ENCODE measurements at places on chromosomes 16 and 17.

DNA sequence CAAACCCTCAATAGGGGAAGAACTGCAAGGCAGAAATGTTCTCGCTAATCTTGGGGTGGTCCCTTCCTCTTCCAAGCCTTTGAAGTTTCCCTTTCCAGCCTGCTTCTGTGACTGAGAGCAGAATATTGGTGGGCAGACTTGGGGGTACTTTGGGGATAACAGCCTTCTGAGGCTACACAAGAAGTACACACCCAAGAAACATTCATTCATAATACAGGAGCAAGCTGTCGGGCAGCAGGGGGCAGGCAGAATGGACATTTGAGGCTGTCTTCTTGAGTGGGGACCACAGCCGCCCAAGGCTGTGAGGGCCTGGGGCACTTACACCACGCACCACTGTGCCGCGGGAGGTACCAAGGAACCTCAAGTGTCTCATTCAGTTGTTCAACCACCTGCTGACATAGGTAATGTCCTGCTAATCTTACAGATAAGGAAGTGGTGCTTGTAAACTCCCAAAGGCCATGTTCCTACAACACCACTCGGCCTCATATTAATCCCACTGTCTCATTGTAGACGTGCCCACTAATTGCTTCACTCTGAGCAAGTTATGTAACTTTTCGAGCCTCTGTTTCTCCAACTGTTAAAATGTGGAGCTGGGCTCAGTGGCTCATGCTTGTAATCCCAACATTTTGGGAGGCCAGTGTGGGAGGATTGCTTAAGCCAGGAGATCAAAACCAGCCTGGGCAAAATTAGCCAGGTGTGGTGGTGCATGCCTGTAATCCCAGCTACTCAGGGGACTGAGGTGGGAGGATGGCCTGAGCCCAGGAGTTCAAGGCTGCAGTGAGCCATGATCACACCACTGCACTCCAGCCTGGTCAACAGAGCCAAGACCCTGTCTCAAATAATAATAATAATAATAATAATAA is 2.5 kb upstream of the MRPS23 start:
- DNase-seq: no peak

DNA sequence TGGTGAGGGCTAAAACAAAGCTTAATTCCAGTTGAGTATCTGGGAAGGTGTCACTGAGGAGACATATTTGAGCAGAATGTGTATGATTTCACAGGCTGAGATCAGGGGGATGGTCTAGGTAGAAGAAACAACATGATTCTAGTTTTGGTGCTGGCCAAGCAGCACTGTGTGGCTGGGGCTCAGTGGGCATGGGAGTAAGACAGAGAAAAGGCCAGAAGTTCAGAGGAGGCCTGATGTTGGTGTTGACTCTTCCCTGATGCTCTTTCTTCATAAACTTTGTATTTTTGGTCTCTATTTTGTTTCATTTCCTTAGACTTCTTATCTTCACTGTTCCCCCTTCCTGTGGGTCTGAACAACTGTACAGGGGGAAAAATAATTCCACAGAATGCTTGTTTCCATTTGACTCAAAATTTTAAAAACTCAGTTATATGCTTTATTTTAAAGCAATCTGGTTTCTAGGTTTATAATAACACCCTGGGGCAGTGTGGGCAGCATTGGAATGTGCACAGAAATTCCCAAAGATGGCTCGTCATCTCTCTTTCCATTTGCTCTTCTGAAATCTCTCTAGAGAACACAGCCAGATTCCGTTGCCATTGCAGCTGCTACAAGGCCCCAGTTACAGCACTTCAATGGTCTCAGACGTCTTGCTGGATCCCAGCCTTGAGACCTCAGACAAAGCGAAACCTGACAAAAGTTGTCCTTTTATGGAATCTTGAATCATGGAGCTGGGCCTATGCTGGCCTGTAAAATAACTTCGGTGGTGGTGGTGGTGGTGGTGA is 68.3 kb downstream of the SNX11 start:
- DNase-seq: no peak

- no peak for DNase-seq
These were observed 255.1 kb downstream of the SNX29 start for GRCh38 chr16:12231666-12232065.

GRCh38 chr17:42536372-42537155 is 523 bp downstream of the NAGLU start:
- DNase-seq: peak; percentile 61

GRCh38 chr16:3149630-3150345 is 15.0 kb downstream of the ZNF213 start:
- DNase-seq: no peak

GRCh38 chr16:19432429-19432828 is 14.7 kb downstream of the TMC5 start:
- no peak for DNase-seq

- DNase-seq: no peak
These were observed at the start of gene TBX2 for GRCh38 chr17:61399131-61400065. Gene TBX2 (plus strand): TSS chr17:61399843. CDS start chr17:61400177, 334 bp downstream.

- DNase-seq: no peak
These were observed 27.1 kb upstream of the GCSH start for GRCh38 chr16:81123092-81123852.

DNA sequence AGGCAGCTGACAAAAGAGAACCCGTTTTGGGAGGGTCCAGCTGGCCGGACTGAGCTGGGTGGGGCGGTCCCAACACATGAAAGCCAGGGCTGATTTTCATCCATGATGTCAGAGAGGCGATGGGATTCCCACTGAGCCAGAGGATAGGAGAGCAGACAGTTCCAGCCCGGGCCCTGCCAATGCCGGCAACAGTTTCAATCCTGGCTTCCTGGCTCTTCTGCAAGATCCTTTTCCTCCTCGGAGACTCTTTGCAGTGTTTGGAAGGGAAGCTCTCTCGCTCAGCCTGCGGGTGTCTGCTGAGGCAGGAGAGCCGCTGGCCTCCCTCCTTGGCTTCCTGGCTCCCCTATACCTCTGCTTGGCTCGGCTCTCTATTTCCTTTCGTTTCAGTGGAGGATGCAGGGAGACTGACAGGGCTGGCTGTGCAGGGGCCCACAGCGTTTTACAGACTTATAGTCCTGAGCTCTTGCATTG is 145.5 kb upstream of the SOX9 start:
- no peak for DNase-seq

DNA sequence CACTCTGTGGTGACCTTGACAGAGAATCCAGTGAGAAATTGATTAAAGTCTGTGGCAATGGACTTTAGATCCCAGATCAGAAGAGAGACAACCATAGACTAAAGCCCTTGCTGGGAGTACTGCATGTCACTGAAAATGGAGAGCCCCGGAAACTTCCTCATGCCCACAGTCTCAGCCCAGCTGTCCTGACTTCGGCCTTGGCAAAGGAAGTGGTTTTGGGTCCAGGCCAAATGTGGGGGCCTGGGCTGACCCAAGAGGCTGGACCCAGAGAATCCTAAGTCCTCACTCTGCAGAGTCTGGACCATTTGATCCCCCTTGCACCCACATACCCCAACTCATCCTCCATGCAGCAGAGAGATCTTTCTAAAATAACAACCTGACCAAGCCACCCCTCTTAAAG is 4.7 kb upstream of the BEAN1 start:
- DNase-seq: no peak

DNA sequence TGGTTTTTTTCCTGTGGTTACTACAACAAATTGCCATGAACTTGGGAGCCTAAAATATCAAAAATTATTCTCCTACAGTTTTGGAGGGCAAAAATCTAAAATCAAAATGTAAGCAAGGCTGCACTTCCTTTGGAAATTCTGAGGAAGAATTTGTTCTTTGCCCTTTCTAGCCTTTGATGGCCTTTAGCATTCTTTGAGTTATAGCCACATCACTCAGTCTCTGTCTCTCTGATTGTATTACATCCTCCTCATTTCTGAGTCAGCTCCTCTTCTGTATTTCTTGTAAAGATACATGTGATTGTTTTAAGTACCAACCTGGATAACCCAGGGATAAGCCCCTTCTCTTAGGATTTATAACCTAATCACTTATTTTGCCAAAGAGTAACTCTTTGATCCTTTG is 282.0 kb downstream of the BCAS3 start:
- DNase-seq: no peak

- no peak for DNase-seq
These were observed 11.7 kb downstream of the PPL start for GRCh38 chr16:4925293-4925607.

- DNase-seq: no peak
These were observed 7.6 kb downstream of the KRTAP1-5 start for GRCh38 chr17:41019415-41019814.

DNA sequence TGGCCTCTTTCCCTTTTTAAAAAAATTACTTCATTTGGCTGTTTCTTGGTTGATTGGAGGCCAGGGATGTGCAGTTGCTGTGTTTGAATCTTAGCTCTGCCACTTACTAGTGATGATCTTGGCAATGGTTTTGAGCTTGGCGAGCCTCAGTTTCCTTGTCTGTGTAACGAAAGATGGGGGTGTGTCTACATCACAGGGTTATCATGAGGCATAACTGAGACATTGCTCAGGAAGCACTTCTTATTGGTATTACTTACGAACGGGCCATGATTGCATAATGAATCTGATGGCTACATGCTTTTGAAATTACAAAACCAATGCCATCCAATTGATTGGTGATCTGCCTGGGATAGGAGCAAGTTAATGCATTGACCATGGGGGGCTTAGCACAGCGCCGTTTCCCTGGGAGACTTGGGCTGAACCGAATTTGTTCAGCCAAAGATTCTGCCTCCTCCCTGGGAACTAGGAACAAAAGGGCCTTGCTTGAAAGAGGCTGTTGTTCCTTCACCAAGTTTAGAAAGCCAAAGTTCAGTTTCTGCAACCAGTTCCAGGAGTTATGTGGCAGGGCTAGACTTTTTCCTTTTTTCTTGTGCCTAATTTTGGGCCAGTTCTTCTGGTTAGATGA is 21.9 kb downstream of the CMIP start:
- no peak for DNase-seq

GRCh38 chr17:6162216-6162615 is 92.0 kb downstream of the WSCD1 start:
- DNase-seq: no peak

DNA sequence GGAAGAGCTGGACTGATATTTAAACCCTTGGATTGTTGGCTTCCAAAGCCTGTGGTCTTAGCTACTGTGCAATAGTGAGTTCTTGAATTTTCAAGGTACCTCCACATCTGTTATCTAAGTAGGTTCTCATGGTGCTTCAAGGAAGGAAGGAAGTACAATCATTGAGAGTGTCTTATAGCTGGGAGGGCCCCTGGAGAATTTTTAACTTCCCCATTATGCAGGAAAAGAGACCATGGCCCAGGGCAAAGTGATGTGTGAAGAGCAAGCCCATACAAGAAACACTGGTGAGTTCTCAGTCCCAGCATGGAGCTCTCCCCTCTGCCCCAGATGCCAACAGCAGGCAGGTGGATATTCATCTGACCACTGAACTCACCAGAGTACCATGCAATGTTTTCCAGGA is 169.0 kb upstream of the IRX6 start:
- no peak for DNase-seq

GRCh38 chr17:49290690-49291359 is 60.2 kb upstream of the PHOSPHO1 start:
- no peak for DNase-seq

GRCh38 chr17:37683454-37683984 is 40.3 kb upstream of the DDX52 start:
- no peak for DNase-seq

- no peak for DNase-seq
These were observed 24.0 kb downstream of the TMC6 start for GRCh38 chr17:78104540-78104941.

DNA sequence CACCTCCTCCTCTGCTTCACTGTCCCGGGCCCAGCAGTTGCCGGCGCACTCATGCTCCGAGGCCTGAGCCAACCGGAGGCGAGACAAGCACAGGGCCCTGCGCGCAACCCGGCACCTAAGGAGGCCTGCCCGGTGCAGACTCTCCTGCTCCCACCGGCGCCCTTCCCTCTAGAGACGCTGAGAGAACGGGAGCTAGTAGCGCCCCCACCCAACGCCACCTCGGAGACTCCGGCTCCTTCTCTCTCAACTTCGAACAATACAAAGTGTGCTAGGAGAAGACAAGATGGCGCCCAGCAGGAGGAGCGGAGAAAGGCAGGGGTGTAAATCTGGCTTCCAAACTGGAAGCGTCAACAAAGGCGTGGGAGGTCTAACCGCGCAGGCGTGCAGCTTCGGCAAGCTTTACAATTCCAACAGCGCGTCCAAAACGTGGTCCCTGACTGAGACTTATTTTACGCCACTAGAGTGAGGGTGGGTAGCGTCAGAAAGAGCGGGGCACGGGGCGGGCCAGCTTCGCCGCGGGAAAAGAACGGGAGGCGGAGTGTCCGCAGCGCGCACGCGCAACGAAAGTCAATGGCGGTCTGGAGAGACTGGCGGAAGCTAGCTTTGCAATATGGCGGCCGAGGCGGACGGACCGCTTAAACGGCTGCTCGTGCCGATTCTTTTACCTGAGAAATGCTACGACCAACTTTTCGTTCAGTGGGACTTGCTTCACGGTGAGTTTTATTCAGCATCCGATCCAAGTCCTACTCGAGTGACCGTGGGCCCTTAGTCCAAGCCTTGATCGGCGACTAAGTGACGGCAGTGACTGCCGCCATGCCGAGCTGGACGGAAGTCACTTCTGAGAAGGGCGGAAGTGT is at the start of gene MPDU1:
TSS of gene MPDU1 (plus strand) at position 600 of the 857 bp plus-strand sequence. CDS start at position 611, 11 bp downstream.
- peak; percentile 90 for DNase-seq

GRCh38 chr16:15966836-15967546 is 17.6 kb downstream of the ABCC1 start:
- DNase-seq: no peak

DNA sequence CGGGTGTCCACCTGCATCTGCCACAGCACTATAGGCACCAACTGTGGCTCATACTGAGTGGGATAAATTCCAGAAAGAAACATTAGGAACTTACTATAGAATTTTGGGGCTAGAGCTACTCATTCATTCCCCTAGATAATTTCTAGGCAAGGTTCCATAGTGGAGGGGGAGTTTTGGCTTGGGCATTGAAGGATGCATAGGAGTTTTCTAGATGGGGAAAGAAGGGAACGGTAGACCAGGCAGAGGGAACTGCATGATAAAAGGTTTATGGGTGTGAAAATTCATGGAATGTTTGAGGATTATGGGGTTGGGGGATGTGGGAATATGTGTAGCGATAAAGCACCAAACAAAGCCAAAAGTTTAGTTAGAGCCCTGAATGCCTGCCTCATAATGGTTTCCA is 35.5 kb downstream of the IL4R start:
- DNase-seq: no peak

GRCh38 chr16:85878875-85879274 is 20.1 kb upstream of the IRF8 start:
- no peak for DNase-seq

DNA sequence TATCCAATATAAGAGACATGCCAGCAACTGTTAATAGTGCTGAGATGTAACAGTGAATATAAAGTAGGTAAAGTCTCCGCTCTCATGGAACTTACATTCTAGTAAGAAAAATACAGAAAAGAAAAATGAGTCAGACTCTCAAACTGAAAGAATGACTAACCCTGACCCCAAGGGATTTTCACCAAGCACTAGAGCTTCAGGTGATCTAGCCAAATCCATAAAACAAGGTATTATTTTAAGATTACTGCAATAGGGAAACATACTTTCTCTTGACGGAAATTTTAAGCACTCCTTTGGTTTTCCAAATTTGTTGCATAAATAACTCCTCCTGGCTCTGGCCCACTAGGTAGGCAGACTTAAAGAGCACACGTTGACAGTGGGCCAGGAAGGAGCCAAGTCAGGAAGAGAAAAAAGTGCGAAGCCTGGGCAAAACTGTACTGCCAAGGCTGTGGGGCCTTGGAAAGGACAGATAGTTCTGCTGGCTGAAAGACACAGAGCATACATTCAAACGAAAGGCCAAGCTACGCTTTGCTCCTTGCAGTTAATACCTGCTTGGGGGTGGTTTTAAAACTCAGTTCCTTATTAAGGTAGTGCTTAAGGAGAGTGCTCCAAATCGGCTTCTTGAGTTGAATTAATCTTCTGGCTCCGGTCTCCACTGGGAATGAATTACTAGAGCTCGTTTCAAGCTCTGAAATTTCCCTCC is 1.4 kb downstream of the GOT2 start:
- DNase-seq: no peak

Measured in activated CD4-positive, alpha-beta T cell treated with anti-CD3 and anti-CD28 coated beads for 24 hours (primary cell).